ENCODE measurements at places on chromosomes 2 and 18.

DNA sequence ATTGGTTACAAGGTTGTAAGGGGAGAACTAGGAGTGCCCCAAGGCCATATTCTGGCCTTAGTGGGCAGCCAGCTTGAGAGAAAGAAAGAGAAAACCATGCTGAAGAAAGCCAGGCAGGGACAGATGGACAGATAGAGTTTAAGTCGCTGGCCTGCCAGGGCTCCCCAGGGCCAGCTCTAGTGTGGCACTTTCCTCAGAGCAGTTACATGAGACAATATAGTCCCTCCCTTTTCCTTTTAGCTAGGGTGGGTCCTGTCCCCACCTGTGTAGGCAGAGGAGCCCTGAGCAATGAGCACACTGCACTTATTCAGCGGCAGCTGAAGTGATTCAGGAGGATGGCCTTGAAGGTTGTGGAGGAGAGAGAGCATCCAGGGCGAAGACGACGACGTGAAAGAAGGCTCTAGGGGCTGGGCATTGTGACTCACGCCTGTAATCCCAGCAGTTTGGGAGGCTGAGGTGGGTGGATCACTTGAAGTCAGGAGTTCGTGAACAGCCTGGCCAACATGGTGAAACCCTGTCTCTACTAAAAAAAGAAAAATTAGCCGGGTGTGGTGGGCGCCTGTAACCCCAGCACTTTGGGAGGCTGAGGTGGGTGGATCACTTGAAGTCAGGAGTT lies 152.0 kb upstream of the SLC1A4 start:
- DNase-seq: no peak

GRCh38 chr2:84919885-84920580 lies 14.6 kb downstream of the TMSB10 start:
- peak; percentile 94 for DNase-seq

GRCh38 chr18:62977512-62977911 lies 262.2 kb downstream of the PHLPP1 start:
- DNase-seq: no peak

GRCh38 chr2:33034784-33035183 lies 88.0 kb downstream of the LTBP1 start:
- DNase-seq: no peak
